NCI-H1694 treated with DMSO at 0.1 percent for 48 hours (cell line): ENCODE measurements at places on chromosomes 2 and 18.

DNA sequence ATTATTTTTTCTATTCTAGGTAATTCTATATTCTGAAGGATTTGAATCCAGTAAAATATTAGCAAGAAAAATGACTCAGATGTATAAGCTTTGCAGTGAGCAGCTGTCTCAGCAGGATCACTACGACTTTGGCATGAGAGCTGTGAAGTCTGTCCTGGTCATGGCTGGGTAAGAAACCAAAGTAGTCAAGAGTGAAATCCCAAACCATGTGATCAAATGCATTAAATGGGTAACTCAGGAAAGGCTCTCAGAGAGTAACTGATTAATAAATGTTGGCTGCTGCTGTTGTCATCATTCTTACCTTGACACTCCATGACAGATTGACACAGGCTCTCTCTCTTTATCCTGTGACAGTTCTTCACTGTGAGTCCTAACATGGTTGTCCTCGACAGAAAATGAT is 124.1 kb downstream of the DNAH6 start:
- no peak for DNase-seq

- DNase-seq: peak; percentile 60
Measured at GRCh38 chr2:127324635-127325034, 30.7 kb upstream of the ERCC3 start.

DNA sequence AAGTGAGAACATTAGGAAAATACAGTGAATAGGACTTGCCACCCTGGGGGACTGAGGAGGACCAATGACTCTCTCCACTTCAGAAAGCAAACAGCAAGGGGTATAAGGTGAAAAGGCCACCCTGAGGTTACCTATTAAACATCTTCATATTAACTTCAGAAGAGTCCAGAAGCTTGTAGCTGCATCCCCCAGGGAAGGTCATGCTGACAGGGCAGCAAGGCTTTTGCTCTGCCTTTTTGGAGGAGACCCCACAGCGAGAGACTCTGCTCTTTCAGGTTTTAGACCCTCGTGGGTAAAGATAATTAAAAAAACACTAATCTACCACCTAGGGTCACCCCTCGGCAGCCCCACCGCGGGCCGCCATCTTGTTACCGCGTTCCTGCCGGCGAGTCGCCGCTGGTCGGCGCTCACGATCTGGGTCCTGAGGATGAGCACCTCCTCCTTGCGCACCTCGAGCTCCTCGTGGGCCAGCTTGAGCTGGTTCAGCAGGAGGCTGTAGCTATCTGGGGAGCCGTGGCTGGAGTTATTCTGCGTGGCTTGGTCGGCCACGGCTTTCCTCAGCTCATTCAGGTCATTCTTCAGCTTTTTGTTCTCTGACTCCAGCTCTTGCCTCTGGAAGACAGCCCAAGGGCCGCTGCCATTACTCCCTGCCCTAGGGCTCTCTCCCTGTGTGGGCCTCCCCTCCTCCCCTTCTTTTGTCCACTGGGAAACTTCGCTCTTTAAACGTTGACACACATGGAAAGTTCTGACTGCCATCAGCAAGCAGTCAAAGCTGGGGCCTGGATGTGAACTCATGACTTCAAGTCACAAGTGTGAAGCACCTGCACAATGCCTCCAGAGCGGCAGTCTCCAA is 50.7 kb upstream of the ACAA2 start:
- no peak for DNase-seq

DNA sequence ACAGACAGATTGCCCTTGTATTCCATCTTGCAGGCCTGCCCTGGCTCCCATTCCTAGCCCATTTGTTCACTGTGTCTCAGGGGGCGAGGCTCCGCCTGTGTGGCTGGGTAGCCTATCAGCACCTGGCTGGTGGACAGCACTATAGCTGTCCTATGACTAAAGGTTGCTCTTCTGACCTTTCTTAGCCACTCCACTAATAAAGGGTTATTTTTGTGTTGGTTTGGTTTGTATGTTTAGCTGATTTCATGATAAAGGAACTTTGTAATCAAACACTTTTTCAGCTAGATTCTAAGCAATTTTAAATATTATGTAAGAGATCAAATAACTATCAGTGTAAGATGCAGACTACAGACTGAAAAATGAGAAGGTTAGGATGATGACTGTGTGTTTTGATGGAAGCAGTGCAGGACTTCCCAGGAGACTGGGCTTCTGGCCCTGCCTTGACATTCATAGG is 72.2 kb downstream of the CRIM1 start:
- DNase-seq: no peak

- no peak for DNase-seq
Measured at GRCh38 chr2:136246086-136246669, 128.2 kb upstream of the CXCR4 start.

DNA sequence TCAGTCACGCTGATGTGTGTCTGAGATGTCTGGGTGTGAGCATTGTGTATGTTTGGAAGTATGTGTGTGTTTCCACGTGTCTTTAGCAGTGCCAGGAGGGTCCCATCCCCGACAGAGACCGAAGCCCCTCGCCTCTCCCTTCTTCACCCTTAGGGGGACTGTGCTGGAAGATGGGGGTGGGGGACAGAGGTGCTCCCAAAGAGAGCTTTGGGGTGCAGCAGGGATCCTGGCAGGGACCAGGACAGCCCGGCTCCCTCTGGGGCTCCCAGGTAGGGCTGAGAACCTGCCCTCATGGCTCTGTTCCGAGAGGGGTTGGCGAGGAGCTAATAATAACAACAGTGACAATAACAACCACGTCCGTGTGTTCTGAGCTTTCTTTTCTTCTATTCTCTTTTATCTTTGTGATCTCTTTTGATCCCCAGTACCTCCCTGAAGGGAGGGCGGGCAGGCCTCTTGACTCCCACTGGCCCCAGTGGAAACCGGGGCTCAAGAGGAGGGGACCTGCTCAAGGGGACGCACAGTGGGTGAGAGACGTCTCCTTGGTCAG is 57.6 kb downstream of the SMAD7 start:
- no peak for DNase-seq

DNA sequence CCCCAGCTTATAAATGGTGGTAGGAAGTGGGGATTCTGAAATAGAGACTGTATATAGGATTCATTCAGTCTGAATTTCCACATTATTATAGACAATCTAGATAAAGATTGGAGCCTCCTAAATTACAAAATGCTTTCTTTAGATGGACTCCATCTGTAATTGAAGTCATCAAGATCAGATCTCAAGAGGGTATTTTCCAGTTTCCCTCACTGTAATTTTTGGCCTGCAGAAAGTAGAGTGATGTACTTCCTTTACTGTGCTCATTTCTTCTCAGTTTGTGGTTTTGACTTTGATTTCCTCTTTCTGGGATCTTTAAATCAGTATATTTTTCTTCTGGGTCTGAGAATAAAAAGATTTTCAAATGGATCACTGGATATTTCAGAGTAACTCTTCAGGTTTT is 7.2 kb downstream of the BABAM2 start:
- no peak for DNase-seq

GRCh38 chr2:6973895-6974545 is 56.8 kb downstream of the RNF144A start:
- no peak for DNase-seq

DNA sequence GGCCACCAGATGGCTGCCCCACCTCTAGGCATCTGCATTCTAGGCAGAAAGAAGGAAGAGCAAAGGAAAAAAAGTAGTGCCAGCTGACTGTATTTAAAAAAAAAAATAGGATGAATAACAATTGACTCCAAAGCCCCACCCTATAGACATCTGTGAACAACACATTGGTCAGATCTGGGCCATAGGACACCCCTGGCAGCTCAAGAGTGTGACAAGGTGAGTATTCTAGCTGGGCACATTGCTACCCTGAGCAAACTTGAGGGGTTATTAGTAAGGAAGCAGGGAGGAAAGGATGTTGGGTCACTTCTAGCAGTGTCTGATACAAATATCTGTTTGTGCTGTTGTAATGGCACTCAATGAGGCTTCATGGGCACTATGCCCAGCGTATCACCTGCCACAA is 58.6 kb upstream of the NPAS2 start:
- no peak for DNase-seq

DNA sequence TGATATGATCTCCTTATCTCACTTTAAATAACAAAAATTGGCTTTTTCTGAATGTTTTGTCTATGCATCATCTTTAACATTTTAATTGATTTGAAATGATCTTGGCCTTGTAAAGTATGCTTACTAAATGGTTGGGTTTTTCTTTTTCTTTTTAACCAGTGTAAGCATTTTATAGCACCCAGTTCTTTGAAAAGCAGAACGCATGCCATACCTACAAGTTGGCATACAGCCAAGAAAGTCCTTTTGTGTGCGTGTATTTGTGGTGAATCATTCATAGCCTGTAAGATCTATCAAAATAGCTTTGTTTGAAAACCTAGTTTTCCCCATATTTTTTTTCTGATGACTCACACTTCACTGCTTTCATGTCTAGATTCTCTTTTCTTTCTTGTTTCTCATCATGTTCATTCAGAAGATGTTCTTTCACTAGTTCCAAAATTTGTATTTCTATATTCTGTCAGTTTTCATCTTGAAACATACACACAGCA is 4.1 kb upstream of the VRK2 start:
- no peak for DNase-seq

GRCh38 chr2:226794751-226795171 is 4.9 kb downstream of the IRS1 start:
- peak; percentile 22 for DNase-seq

- DNase-seq: no peak
Measured at GRCh38 chr18:7748251-7749007, 181.3 kb downstream of the PTPRM start.

- no peak for DNase-seq
Measured at GRCh38 chr2:99876956-99877355, 265.4 kb downstream of the AFF3 start.

- DNase-seq: no peak
Measured at GRCh38 chr2:45497355-45497754, 113.7 kb downstream of the SRBD1 start.

DNA sequence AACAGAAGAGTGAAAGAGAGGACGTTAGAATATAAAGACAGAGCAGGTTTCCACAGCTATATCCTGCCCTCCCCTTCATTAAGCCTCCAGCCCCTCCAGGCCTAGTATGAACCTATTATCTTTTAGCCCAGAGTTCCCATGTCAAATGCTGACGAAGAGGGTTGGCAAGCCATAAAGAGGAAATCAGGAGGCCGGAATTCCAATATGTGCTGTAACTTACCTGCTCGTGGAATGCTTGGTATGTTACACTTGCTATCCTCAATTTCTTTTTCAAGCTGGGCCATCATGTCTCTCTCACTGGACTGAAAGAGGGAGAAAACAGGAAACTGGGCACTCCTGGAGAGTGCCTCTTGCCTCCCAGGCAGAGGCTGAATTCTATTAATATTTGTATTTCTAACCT is 264.1 kb downstream of the TRIB2 start:
- no peak for DNase-seq

- no peak for DNase-seq
Measured at GRCh38 chr2:9346885-9347284, 76.4 kb downstream of the ITGB1BP1 start.

DNA sequence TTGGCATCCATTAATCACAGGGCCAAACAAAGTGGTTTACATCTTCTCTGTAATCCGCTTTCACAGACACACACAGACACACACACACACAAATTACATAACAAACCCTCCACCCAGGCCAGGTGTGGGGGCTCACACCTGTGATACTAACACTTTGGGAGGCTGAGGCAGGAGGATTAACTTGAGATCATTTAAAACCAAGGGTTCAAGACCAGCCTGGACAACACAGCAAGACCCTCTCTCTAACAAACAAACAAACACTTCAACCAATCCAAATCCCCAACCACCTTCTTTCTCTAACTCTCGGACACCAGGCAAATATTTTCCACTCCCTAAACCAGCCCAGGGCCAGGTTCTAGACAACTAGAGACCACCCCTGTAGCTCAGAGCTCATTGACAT is 79.5 kb upstream of the XPO1 start:
- no peak for DNase-seq

- DNase-seq: no peak
Measured at GRCh38 chr2:218432676-218433365, 13.9 kb downstream of the VIL1 start.

- no peak for DNase-seq
Measured at GRCh38 chr2:74552914-74553811, 579 bp downstream of the LOXL3 start.

- DNase-seq: no peak
Measured at GRCh38 chr2:29782549-29783458, 138.6 kb downstream of the ALK start.

DNA sequence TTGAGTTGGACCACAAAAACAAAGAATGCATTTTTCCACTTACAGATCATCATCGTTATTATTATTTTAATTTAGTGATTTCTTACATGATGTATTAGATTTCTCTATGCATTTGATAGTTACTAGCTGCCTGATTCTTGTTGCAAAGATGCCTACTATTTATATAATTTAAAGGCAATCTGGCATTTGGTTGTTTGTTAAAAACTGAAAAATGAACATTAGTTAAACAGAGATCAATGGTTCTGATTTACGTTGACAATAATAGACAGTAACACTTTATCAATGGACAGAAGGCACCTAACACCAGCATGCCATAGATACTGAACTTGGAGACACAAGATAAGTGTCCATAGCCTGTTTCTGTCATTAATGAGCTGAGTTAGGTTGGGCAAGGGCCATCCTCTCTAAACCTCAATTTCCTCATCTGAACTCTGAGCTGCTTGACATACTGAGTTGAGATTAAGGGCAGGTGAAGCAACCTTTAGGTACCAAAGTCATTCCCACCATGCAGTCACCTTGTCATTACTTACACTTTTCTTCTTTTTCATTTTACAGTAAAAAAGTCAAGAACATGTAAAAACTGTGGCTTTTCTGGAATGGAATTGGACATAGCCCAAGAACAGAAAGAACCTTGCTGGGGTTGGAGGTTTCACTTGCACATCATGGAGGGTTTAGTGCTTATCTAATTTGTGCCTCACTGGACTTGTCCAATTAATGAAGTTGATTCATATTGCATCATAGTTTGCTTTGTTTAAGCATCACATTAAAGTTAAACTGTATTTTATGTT is 3.1 kb downstream of the CCL20 start:
- no peak for DNase-seq

GRCh38 chr2:98242003-98242402 is 104.3 kb upstream of the CNGA3 start:
- no peak for DNase-seq

GRCh38 chr2:162769066-162769465 is 69.5 kb downstream of the KCNH7 start:
- DNase-seq: no peak

GRCh38 chr2:17878281-17879136 is at the start of gene KCNS3:
Gene KCNS3 (plus strand): TSS chr2:17878667. CDS start chr2:17931009, 52,342 bp downstream.
- DNase-seq: peak; percentile 36

DNA sequence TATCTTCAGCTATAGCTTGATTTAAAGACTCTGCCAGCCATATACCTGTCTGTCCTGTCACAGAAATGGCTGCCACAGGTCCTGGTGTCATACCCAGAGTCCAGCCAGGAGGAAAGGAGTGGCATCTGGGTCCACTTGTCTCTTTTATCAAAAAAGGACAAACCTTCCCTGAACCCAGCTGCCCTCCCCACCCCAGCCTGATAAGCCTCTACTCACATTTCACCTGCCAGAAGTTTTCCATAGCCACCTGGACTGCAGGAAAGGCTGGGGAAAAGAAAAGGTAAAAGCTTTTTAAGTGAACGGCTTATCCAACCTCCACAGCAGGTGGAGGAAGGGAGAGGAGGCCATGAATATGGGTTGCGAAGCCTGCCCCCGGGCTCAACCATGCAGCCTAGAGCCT is 32.8 kb downstream of the TMEM163 start:
- DNase-seq: no peak
